ENCODE measurements at places on chromosomes 2 and 18.

DNA sequence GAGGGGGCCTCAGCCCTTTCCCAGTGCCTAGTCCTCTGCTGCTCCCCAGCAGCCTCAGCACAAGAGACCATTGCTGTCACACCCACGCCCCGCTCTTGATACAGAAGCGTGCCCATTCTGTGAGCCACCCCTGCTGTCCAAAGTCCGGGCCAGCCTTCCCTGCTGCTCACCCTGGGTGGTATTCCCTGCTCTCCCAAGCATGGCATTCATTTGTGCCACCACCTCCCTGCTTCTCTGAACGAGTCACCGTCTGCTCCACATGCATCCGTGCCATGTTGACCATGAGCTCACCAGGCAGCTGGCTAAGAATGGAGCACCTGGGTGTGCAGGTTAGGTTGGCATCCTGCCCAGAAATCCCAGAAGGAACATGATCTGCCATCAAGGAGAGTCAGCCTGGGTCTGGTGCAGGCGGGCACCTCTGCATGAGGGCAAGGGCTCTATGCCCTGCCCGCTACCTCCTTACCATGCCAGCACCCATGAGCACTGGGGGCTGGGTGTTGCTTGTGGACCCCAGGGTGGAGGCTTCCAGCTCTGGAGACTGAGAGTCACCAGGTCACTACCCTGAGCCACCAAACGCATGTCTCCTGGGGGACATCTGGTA is 63.0 kb downstream of the TWIST2 start:
- DNase-seq = no peak

GRCh38 chr2:235244255-235245220 is 249.3 kb upstream of the AGAP1 start:
- DNase-seq = no peak

- DNase-seq = no peak
These were observed 6.8 kb downstream of the MEIS1 start for GRCh38 chr2:66441581-66442320.

GRCh38 chr2:18474700-18475099 is 85.8 kb downstream of the RDH14 start:
- DNase-seq = no peak

DNA sequence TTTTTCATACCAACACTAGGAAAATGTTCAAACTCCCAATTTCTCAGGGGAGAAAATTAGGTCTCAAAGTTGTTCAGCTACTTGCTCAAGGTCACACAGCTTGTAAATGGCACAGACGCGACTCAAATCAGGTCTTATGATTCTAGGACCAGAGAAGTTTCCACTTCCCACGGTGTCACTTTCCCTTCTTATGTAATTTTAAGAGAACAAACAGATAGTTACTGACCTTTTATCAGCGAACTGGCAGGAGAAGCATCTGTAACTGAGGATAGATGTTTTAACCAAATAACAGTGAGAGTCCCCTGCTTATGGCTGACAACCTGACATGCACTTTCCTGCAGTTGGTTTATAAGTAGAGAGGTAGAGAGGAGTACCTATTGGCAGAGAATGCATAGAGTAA is 2.1 kb upstream of the KCNJ3 start:
- DNase-seq = no peak

DNA sequence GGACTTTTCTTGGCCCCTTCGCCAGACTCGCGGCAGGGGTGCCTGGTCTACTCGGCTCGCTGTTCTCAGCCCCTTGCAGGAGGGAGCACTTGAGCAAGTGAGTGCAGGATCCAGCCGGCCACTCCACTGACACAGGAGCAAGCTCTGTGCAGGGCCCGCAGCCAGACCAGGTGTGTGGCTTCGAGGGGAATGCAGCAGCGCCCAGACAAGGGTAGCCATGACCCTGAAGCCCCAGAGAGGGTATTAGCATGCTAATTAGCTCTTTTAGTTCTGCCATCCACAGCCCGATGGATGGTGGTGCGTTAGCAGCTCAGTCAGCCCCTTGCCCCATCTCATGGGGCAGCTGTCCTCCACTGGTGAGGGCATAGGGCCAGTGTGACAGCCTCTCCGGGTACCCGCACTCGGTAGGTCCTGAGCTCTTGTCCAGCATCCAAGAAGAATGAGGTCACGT is 103.2 kb upstream of the HS6ST1 start:
- DNase-seq = no peak

DNA sequence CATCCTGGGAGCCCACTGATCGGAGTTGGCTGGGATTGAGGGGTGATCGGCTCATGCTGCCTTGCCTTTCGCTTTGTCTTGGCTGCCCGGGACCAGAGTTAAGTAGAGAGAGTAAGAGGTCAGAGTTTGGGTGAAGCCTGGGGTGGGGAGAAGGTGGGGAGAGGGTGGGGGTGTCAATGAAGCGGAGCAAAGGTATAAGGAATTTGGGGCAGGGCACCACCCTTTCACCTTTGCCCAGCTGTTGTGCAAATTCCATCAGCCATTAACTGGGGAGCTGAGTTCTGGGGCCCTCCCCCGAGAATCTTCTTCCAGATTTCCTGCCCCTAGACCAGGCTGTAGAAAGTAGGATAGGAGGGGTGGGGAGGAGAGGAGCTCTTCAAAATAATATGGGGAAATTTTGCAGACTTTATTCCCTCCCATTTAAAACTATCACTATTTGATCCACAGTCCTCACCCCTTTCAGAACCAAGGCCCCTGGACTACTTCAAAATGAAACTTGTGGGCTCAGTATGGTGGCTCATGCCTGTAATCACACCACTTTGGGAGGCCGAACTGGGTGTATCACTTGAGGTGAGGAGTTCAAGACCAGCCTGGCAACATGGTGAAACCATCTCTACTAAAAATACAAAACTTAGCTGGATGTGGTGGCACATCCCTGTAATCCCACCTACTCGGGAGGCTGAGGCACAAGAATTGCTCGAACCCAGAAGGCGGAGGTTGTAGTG is at the start of gene SLC23A3:
Gene SLC23A3 (minus strand): TSS at position 100 of the 725 bp plus-strand sequence. CDS start 45 bp downstream, at position 55.
- DNase-seq = no peak

- no peak for DNase-seq
These were observed 32.3 kb downstream of the EML6 start for GRCh38 chr2:54755641-54756326.

- no peak for DNase-seq
These were observed 82.3 kb downstream of the STPG4 start for GRCh38 chr2:47072728-47073191.

GRCh38 chr18:50441501-50441900 is 66.7 kb downstream of the SKA1 start:
- DNase-seq = no peak

GRCh38 chr2:57677296-57677695 is 369.3 kb upstream of the VRK2 start:
- no peak for DNase-seq

GRCh38 chr18:71725256-71725655 is 818.9 kb downstream of the CBLN2 start:
- DNase-seq = no peak

GRCh38 chr2:152464851-152465470 is 130.0 kb downstream of the FMNL2 start:
- no peak for DNase-seq

DNA sequence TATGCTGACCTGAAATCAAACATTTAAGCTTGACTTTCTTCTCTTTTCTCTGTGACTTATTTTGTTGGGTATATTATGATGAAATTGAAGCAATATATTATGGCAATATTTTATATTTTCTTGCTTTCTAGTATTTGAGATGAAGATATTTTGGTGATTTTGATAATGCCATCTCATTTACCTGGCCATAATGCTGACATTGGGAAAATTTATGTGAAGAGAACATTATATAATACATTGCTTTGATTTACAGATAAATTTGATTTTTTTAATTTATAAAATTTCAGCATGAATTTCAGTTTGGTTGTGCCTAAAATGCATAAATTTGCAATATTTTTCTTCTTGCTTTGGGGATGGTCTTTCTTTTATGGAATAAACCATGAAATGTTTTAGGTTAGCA is 1413.7 kb upstream of the TMEFF2 start:
- no peak for DNase-seq

- DNase-seq = no peak
These were observed 202.8 kb upstream of the TWIST2 start for GRCh38 chr2:238645095-238645494.

- DNase-seq = no peak
These were observed 60.5 kb downstream of the HK2 start for GRCh38 chr2:74894272-74894981.

GRCh38 chr2:68391869-68392268 is 26.8 kb downstream of the PLEK start:
- DNase-seq = no peak

GRCh38 chr2:46810195-46810594 is 105.4 kb downstream of the MCFD2 start:
- no peak for DNase-seq

- DNase-seq = no peak
These were observed 62.9 kb upstream of the POU3F3 start for GRCh38 chr2:104790901-104791495.

GRCh38 chr2:239279508-239280295 is 121.1 kb downstream of the HDAC4 start:
- DNase-seq = no peak

DNA sequence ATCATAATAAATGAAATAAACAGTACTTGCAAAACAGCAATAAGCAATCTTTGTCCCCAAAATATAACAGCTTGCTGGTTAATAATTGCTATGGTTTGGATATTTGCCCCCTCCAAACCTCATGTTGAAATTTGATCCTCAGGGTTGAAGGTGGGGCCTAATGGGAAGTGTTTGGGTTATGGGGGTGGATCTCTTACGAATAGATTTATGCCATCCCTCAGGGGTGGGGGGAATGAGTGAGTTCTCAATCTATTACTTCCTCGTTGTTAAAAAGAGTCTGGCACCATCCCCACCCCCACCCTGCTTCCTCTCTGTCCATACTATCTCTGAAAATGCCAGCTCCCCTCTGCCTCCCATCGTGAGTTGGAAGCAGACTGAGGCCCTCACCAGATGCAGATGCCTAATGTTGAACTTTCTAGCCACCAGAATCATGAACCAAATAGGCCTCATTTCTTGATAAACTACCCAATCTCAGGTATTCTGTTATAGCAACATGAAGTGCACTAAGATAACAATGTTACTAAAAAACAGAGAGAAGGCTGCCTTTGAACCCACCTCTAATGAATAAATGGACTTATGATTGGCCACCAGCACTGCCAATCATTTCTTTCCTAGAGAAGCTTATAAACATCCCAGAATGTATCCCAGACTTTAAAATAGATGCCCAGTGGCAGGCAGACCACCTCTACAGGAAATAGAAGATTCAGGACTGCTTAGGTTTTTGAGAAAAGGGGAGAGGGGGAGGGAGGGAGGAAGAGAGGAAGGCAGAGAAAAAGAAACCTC is 90.1 kb downstream of the ALPK2 start:
- no peak for DNase-seq

DNA sequence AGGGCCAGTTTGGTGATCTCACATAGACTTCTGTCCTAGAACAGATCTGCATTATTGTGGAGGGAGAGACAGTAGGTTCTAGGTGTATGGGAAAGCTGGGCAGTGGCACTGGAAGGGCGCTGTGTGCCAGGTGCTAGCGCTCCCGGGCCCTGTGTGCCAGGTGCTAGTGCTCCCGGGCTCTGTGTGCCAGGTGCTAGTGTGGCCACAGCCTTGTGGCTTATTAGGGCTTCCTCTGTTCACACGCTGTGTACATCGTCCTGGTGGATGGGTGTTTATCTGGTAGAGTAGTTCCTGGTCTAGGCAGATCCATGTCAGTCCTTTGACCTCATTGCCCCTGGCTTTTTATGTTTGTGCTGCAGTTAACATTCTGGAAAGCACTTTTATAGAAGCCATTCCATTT is 263.4 kb downstream of the AGAP1 start:
- DNase-seq = no peak

GRCh38 chr2:171289316-171289715 is 128.6 kb upstream of the TLK1 start:
- DNase-seq = no peak

- no peak for DNase-seq
These were observed 94.5 kb downstream of the RDH14 start for GRCh38 chr2:18465979-18466378.

- no peak for DNase-seq
These were observed 53.9 kb upstream of the STPG4 start for GRCh38 chr2:47208852-47209606.

DNA sequence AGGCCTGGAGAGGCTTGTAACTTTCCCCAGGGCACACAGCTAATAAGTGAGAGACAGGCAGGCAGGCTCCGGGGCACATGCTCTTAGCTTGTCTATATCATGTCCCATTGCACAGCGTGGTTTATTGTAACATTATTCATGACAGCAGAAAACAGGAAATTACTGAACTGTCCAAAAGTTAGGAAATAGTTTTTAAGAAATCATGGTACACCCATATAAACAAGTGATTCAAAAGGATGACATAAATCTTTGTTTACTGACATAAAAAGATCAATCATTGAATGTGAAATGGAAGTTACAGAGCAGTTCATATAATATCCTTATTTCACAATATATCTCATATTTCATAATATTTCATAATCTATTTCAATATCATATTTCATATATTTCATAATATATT is 34.3 kb upstream of the TXNDC2 start:
- no peak for DNase-seq

GRCh38 chr2:169388161-169388560 is 25.8 kb upstream of the LRP2 start:
- no peak for DNase-seq

DNA sequence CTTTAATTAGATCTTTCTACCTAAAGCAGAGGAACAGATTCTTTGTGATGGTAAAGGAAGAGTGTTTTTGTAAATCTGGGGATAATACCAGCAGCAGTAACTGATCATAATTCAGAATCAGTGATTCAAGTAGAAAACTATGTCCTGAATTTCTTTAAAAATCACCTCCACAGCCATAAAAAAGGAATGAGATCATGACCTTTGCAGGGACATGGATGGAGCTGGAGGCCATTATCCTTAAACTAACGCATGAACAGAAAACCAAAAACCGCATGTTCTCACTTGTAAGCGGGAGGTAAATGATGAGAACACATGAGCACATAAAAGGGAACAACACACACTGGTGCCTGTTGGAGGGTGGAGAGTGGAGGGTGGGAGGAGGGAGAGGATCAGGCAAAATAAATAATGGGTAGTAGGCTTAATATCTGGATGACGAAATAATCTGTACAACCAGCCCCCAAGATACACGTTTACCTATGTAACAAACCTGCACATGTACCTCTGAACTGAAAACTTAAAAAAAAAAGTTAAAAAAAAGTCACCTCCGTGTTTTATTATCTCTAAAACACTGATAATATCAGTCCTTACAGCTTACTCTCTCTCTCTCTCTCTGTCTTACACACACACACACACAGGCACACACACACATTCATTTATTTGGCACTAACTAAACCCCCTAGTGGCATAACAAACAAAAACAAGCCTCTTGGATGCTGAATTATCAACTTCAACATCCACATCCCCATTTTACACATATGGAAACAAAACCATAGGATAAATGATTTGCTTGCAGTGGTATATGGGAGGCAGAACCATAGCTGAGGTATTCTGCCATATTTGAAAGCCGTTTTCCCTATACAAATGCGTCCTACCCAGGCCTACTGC is 1.4 kb downstream of the TM4SF20 start:
- no peak for DNase-seq

- no peak for DNase-seq
These were observed 129.4 kb upstream of the NCK2 start for GRCh38 chr2:105615305-105615704.

Data from T-helper 9 cell (primary cell).